ENCODE measurements at places on chromosomes 7 and 10.

DNA sequence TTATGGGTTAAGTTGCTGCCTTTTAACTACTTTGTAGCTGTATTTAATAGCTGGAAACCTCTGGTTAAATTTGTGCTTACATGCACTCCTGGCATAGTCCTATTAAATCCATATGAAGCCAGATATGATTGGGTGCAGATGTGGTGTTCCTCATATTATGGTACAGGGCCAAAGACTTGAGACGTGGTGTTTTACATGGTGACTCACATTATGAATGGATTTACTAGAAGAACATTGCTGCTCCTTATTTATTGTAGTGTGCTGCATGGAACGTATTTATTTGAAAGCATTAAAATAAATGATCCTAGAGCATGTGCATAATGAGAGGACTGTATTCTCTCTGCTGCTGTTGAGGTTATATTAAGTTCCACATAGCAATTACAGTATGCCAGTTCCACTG, 224.1 kb downstream of the SLC25A13 start:
- no peak overlapping the region for H3K27ac ChIP-seq
- peak; percentile 20 for DNase-seq
- no peaks in the 10 kb centered on the region for H3K27me3 ChIP-seq
- no peak overlapping the region for H3K4me3 ChIP-seq

GRCh38 chr10:126264102-126265018, 123.9 kb downstream of the ADAM12 start:
- H3K27ac ChIP-seq: no peak overlapping the region
- H3K4me3 ChIP-seq: no peak overlapping the region

DNA sequence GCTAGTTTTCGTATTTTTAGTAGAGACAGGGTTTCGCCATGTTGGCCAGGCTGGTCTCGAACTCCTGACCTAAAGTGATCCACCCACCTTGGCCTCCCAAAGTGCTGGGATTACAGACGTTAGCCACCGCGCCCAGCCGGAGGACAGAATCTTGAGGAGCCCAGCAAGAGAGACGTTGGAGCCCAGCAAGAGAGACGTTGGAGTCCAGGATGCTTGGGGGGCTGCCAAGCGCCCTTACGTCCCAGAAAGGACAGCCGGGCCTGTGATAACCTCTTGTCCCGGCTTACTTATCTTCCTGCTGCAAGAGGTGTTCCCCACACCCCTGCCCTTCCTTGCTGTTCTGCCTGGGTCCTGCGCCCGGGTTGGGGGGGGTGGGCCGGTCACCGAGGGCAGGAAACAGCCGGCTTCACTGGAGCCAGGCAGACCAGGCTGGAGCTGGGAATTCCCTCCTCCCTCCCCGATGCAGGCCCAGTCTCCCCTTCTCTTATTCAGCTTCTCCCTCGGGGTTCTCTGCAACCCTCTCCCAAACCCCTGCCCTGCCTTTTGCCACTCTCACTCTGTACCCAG, 1.9 kb upstream of the EPHB4 start:
- peaks cover 3% of the 10 kb centered on the region for H3K4me1 ChIP-seq
- no peak overlapping the region for H3K4me3 ChIP-seq
- no peak overlapping the region for H3K27ac ChIP-seq
- no peaks in the 10 kb centered on the region for H3K27me3 ChIP-seq

- H3K4me3 ChIP-seq: no peak overlapping the region
- no peaks in the 10 kb centered on the region for H3K27me3 ChIP-seq
- no peak for DNase-seq
- no peak overlapping the region for H3K27ac ChIP-seq
These were observed 20.4 kb upstream of the NUP42 start for GRCh38 chr7:23161482-23161881.

GRCh38 chr10:132395704-132396493, 1.1 kb upstream of the PWWP2B start:
- no peak overlapping the region for H3K27ac ChIP-seq
- H3K36me3 ChIP-seq: no peaks in the 10 kb centered on the region
- no peaks in the 10 kb centered on the region for H3K4me1 ChIP-seq

DNA sequence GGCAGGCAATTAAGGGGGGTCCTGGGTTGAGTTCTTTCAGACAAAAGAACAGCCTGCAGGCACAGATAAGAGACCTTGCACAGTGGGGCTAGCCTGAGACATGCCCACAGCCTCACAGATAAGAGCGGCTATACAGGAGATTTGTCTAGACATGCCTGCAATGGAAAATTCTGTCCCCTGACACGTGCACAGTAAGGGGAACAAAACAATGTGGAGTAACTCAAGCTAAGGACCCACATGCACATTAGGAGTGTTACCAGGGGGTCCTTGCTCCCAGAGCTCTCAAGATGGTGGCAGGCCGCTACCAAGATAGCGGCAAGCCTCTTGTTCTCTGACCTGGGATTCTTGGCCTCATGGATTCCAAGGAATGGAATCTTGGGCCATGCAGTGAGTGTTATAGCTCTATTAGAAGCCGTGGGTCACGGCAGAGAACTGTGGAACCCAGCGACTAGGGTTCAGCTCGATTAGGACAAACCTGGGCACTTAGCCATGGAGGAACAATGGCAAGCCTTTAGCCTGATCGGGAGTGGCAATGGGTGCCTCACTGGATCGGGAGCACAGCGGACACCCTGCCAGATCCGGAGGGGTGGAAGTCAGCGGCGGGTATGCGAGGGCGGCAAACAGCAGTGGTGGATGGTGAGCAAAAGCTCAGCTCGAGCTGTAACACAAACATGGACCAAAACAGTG, 196.9 kb downstream of the CCSER2 start:
- H3K27me3 ChIP-seq: no peaks in the 10 kb centered on the region
- no peak overlapping the region for H3K4me3 ChIP-seq
- DNase-seq: no peak
- no peak overlapping the region for H3K27ac ChIP-seq
- H3K4me1 ChIP-seq: no peaks in the 10 kb centered on the region
- H3K36me3 ChIP-seq: no peaks in the 10 kb centered on the region

DNA sequence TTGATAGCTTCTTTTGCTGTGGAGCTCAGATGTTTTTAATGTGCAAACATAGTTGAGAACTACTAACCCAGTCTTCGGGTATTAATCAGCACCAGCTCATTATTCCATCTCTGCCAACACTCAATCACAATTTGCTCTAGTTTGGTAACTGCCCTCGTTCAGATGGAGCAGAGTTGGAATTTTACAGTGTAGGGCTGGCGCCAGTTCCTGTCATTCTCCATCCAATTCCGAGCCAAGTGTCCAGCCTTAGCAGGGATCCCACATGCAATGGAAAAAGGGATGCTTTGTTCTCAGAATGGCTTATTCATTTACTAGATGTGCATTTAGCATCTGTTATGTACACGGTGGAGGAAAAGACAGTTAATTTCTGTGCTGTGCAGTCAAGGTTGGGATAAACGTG, 504.5 kb upstream of the GALNT17 start:
- H3K4me1 ChIP-seq: no peaks in the 10 kb centered on the region
- H3K27ac ChIP-seq: no peak overlapping the region
- no peak overlapping the region for H3K4me3 ChIP-seq

Measured in fibroblast of lung (primary cell).